ENCODE measurements at places on chromosomes 5 and 9.

GRCh38 chr5:138103319-138103637 is 19.4 kb downstream of the WNT8A start:
- DNase-seq: no peak

- DNase-seq: no peak
Measured at GRCh38 chr5:4419281-4419680, 720.8 kb upstream of the ADAMTS16 start.

- no peak for DNase-seq
Measured at GRCh38 chr9:97349400-97349799, 41.9 kb downstream of the CCDC180 start.

- DNase-seq: no peak
Measured at GRCh38 chr9:83056174-83056573, 6.8 kb downstream of the RASEF start.

- no peak for DNase-seq
Measured at GRCh38 chr9:85421641-85422040, 320.1 kb downstream of the AGTPBP1 start.

GRCh38 chr5:24916863-24917262 is 272.1 kb upstream of the CDH10 start:
- DNase-seq: no peak
